Fibroblast of skin of left quadriceps (primary cell): ENCODE measurements at places on chromosomes 11 and 22.

DNA sequence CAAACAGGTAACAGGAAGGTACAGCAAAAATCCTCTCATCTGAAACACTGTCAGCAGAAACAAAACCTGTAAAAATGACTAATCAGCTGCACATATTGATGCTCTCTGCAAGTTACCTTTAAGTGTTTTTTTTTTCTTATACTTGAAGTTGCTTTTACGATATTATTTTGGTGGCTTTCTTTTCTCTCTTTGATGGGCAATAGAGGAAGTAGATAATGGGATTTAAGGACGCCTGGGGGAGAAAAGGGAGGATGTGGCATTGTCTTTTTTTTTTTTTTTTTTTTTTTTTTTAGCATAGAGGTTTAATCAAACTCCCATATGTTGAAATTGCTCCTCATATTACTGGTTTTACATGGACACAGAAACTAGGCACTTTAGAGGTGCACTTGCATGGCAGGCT, 11.4 kb upstream of the ADSL start:
- no peak for DNase-seq

DNA sequence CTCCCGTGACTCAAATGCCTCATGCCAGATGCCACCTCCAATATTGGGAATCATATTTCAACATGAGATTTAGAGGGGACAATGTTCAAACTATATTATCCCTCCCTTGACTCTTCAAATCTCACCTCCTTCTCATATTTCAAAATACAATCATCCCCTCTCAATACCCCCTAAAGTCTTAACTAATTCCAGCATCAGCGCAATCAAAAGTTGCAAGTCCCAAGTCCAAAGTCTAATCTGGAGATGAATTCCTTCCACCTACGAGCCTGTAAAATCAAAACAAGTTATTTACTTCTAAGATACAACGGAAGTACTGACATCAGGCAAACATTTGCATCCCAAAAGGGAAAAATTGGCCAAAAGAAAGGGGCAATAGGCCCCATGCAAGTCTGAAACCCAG, 67.2 kb upstream of the SC5D start:
- DNase-seq = no peak

GRCh38 chr11:15835788-15836411, 520.4 kb downstream of the SOX6 start:
- DNase-seq = no peak

GRCh38 chr11:125072218-125072960, 9.3 kb downstream of the SLC37A2 start:
- no peak for DNase-seq

DNA sequence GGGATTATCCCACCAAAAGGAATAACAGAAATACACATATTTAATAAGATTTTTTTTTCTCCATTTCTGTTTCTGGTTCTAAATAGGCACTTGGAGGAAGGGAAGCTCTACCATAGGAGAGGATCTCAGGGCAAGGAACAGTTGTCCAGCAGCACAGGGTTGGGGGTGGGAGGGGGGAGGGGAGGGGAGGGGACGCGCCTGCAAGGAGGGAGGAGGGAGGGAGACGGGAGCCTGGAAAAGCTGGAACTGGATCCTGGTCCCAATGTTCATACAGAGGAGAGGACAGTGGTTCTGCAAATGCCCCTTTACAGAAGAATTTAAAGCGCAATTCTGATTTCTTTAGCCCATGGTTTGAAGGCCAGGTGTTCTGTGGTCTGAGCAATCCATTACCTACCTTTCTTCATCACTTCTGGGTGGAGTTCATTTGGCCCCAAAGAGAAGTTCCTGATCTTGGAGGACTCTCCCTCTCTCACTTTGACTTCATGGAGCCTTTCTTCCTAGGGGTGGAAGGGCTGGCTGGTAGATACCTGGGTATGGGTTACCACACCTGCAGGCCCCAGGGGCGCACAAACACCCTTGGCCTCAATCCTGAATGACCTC, 348.9 kb upstream of the NCAM1 start:
- no peak for DNase-seq

- DNase-seq = no peak
These were observed 8.8 kb downstream of the PPM1F start for GRCh38 chr22:21943571-21944448.

GRCh38 chr11:70642266-70642665, 243.9 kb downstream of the CTTN start:
- no peak for DNase-seq

DNA sequence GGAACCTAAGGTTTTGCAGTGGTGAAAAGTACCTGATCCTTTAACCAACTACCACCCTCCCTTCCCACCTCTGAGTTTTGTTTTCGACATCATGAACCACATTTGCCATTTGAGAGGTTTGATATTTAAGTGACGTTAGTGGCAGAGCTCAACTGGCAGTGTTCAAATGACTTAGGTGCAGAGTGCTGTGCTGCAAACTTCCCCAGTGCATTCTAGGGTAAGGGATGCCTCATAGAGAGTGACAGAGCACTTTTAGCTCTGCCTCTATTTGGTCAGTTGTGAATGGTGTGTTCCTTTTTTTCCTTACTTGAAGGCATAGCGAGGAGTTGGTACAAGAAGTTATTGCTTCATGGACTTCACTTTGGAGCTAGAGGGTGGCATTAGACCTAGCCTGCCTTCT, 9.4 kb downstream of the BMAL1 start:
- no peak for DNase-seq

DNA sequence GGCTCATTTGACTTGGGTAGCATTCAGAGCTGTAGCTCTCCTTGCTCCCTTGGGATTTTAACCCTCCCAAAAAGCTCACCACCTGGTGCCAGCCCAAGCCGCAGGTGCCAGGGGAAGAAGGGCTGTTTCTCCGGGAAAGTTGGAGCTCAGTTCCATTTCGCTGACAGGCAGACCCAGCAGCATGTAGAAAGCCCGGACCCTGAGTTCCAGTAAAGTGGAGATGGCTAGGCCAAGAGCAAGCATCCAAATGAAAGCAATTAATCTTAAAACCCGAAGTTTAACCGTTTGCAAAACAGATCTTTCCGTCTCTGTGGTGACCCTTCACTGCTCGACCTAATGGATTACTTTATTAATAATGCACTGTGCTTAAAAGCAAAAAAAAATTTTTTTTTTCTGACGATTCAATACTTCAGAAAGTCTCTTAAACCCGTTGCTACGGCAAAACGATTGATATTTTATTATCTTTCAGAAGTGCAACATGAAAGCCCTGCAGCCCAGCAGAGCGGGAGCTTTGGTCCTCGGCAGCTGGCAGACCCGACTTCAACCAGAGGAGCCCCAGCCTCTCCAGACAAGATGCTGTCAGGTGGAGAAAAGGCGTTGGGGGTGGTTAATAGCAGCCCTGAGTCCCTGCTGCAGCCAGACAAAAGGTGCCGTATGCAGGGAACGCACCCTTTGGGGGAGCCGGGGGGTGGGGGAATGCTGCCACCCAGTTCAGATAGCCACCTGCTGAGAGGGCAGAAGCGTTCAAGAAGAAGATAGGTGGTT, 3.3 kb downstream of the LMO1 start:
- DNase-seq = no peak

DNA sequence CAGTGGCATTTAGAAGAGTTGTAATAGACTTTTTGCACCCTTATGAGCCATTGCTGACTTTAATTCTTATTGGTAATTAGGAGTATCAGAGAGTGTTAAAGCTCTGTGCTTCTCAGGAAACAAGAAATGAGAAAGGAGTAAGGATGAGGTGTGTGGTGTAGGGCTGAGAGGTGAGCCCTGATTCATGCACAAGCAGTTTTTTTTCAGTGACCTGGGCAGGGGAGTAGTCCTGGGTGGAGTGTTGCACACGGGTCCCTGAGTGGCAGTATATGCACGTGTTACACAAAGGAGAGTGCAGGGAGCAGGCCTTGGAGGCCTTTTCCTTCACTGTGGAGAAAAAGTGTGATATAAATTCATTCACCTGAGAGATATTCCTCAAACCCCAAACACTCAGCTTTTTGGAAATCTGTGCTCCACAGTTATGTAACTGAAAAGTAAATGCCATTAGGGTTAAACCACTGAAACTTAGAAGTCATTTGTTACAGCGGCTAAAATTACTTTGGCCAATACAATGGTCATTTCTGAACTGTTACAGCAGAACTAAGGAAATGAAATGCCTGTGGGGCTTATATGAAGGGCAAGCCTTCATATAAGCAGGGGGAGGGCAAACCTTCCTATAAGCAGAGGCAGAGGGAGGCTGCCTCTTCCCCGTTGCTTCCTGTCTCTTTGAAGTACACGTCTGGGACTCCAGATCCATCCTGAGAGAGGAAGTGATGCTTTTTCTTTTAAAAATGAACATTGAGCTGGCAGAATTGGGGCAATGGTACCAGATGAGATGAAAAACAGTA, 62.6 kb upstream of the OLFML1 start:
- DNase-seq = no peak

GRCh38 chr11:124674571-124674970, 867 bp downstream of the SPA17 start:
- no peak for DNase-seq

DNA sequence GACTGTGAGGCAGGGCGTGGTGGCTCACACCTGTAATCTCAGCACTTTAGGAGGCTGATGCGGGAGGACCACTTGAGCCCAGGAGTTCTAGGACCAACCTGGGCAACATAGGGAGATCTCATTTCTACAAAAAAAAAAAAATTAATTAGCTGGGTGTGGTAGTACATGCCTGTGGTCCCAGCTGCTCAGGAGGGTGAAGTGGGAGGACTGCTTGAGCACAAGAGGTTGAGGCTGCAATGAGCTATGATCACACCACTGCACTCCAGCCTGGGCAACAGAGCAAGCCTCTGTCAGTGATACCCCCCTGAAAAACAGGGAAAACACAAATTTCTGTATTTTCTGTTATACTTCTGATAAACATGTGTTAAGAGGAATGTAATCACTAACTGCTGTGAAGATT, 57.8 kb upstream of the ARHGAP32 start:
- DNase-seq = no peak
